ENCODE measurements at places on chromosomes 11 and 22.

DNA sequence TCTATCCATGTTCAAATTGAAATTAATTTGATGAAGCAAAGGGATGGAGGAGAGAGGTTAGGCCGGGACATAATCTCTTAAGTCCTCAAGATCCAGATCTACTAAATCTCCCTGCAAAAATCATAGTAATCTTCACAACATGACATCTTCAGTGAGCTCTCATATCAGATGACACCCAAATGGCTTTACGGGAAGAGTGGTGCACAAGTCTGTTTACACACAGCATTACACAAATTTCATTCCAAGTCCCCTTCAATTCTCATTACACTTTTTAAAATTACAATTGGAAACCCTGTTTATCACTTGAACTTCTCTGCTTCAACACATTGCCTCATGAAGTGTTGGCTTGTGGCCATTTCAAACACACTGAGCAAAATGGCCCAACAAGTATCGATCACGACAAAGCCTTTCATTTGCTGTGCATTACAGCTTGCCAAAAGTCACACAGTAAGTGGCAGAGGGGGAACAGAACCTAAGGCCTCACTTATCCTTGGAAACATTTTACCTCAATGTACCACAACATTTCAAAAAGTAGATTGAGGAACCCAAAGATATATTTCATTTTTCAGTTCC lies 17.9 kb upstream of the TPH1 start:
- DNase-seq: peak; percentile 62

DNA sequence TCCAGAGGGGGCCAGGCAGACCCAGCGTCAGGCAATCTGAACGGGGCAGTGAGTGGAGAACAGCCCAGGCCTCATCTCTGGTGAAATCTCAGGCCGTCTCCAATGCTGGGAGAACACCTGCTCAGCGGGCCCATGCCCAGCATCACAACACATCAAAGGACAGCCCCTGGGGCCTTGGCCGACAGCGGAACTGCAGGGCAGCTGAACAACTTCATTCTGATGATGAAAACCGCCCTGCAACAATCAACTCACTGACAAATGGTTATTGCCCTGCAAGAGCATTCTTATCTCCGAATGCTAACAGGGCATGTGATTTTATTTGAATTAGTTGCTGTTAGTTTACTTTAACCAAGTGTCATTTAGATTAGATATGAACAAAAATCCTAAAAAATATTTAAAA lies 14.6 kb downstream of the CELSR1 start:
- no peak for DNase-seq

GRCh38 chr11:117084992-117085391 lies 13.2 kb downstream of the SIK3 start:
- no peak for DNase-seq

DNA sequence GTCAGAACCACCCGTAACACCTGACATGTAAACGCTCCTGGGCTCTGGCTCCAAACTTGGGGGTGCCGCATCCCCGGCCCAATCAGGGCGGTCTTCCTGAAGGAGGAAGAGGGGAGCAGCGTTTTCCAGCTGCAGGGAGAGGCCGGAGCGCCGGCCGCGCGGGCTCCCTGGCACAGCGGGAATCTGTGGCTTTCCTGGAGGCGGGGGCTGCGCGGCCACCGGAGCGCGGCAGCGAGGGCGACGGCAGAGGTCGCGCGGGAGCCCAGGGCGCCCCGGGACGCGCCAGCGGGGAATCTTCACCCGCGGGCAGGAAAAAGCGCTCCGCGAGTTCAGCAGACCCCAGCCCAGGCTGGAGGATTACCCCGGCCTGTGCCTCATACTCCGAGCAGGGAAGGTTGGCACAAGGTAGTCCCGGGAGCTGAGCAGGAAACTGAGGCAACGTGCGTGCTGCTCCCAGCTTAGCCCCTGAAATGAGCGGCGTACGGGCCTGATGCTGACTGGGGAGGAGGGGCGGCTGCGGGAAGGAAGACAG lies 600 bp upstream of the ESAM start:
- no peak for DNase-seq

GRCh38 chr11:82843057-82843795 lies 57.0 kb downstream of the PRCP start:
- DNase-seq: no peak

- no peak for DNase-seq
Observed at GRCh38 chr22:47631571-47632102, 869.2 kb downstream of the TBC1D22A start.

- DNase-seq: no peak
Observed at GRCh38 chr11:68336716-68337115, 24.3 kb downstream of the LRP5 start.

- DNase-seq: no peak
Observed at GRCh38 chr11:47269829-47270305, at the start of gene MADD. Gene MADD, plus strand, starts transcription at chr11:47270133.

DNA sequence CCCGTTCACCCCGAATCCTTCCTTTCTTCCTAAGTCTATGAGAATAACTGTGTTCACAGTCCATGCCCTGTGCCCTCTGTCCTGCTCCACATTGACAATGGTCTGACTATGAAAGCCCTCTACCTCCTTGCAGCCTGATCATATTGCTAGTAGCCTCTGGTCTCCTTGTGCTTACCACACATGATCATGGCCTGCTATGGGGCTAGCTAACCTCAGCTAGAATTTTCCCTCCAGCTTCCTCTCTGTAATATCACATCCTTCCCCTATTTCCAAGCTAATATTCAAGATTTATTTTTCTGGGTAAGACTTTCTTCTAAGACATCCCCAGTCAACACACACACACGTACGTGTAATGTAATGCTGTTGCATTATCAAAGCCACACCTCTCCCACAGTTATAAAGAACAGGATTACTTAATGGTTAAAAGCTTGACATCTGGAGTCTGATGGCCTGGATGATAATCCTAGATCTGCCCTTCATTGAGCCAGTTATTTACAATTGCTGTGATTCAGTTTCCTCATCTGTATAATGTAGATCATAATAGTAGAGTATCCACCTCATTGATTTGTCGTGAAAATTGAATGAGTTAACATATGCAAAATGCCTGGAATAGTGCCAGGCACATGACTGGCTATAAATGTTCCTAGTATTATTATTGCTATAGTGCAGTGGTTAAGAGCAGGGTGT lies 214.4 kb upstream of the BLID start:
- no peak for DNase-seq
